Keratinocyte (primary cell): ENCODE measurements at places on chromosomes 6 and 20.
A peak's percentile ranks its signal among the peaks of the same experiment; 100 is the strongest.

DNA sequence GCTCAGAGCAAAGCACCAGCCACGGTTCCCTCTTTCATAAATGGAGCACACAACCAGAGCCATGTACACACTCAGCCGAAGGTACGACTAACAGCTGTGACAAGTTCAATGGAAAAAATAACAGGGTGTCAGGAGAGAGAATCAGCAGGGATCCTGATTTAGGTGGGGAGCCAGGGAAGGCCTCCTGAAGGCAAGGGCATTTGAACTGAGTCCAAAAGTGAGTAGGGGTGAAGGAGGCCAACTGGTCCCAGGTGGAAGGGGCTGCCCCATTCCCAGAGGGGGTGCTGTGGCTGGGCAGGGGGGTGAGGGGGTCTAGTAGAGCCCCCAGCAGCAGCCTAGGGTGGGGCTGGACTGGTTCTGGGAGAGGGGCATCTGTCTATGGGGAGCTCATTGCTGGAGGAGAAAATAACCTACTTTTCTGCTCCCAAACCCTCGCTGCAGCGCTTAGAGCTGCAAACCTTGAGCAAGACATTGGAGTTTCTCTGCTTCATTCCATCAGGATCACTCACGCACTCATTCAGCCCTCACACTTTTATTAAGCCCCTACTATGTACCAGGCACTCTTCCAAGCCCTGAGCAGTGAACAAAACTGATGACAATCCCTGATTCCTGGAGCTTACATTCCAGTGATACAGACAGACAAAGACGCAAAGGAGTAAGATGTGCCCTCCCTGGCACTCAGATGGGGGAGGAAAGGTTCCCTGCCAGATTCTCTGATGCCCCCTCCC is 113.5 kb downstream of the TOX2 start:
- DNase-seq: no peak

GRCh38 chr6:167568407-167569024 is 243.6 kb downstream of the TTLL2 start:
- DNase-seq: no peak

DNA sequence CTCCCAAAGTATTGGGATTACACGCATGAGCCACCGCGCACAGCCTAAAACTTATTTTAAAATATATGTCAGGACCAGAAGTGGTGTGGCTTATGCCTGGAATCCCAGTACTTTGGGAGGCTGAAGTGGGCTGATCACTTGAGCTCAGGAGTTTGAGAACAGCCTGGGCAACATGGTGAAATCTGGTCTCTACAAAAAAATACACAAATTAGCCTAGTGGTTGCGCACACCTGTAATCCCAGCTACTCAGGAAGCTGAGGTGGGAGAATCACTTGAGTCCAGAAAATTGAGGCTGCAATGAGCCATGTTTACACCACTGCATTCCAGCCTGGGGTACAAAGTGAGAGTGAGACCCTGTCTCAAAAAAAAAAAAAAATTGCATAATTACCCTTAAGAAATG is 13.7 kb downstream of the PXT1 start:
- DNase-seq: no peak

GRCh38 chr6:157716251-157716995 is 106.6 kb upstream of the SNX9 start:
- DNase-seq: no peak

GRCh38 chr20:62822788-62823651 is 6.2 kb downstream of the COL9A3 start:
- DNase-seq: no peak

- no peak for DNase-seq
These were observed 29.9 kb upstream of the MTRF1L start for GRCh38 chr6:153032255-153032882.

DNA sequence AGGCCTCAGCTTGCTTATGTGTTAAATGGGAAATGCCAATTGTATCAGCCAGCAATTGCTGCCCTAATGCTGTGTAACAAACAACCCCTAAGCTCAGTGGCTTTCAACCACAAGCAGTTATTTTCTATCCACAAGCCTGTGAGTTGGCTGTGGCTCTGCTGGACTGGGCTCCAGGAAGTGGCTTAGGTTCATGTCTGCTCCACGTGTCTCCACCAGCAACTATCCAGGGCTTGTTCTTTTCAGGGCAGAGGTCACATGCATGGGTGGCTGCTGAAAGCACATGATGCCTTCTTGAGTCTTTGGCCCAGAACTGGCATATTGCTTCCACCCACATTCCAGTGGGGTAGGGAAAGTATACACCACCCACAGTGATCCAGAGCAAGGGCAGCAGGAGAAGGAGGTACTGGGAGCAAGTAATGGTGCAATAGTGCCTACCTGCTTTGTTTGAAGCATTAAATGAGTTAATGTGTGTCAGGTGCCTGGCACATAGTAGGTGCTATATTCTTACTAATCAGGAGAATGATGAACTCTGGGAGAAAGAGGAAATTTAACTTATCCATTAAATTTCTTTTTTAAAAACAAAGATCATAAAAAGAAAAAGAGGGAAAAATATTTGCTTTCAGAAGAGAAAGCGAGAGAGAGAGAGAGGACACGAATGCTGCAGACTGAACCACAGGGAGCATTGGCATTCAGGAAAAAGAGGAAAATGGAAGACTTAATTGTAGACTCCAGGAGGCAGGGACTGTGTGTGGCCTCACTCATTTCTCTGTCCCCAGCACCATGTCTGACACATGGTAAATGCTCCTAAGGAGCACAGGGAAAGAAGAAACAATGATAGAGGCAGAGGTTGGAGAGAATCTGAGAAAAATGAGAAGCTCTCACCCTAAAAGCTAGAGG is 25.2 kb upstream of the RNF24 start:
- DNase-seq: no peak

DNA sequence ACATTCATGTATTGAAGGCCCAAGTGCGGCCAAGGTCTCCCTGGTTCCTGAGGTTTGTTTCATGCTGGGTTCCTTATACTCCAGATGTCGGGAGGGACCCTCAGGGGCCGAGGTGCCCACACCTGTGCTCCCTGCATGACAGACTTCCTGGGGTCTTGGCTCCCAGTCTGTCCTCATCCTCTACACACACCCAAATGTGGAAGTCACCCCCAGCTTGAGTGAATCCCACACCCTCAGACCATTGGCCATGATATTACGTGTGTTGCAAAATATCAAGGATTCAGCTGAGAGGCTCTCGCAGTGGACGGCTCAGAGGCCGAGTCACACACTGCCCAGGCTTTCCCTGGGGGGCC is 82.2 kb upstream of the DUSP22 start:
- DNase-seq: no peak

GRCh38 chr20:2890742-2891141 is 17.5 kb downstream of the PTPRA start:
- DNase-seq: no peak

DNA sequence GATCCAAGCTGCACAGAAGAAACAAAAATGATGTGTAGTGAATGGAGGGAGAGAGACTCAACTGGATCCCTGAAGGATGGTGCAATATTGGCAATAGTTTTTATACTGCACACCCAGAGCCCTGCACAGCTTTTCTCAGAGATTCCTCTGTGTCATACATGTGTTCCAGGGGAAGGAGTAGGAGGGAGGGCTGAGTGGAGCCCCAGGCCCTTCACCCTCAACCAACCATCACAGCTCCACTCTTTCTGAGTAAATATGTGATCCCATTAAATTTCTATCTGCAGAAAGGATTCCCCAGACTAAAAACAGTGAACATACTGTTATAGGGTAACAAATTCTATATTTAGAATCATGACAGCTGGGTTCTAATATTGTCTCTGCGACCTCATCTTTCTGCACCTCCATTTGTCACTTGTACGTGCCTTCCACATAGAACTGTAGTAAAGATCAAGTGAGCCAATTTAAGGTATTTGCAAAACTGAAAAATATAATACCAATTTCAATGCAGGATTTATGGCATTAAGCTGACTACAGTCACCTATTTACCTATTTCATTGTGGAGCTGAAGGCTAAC is 421.4 kb upstream of the NRSN1 start:
- DNase-seq: no peak

DNA sequence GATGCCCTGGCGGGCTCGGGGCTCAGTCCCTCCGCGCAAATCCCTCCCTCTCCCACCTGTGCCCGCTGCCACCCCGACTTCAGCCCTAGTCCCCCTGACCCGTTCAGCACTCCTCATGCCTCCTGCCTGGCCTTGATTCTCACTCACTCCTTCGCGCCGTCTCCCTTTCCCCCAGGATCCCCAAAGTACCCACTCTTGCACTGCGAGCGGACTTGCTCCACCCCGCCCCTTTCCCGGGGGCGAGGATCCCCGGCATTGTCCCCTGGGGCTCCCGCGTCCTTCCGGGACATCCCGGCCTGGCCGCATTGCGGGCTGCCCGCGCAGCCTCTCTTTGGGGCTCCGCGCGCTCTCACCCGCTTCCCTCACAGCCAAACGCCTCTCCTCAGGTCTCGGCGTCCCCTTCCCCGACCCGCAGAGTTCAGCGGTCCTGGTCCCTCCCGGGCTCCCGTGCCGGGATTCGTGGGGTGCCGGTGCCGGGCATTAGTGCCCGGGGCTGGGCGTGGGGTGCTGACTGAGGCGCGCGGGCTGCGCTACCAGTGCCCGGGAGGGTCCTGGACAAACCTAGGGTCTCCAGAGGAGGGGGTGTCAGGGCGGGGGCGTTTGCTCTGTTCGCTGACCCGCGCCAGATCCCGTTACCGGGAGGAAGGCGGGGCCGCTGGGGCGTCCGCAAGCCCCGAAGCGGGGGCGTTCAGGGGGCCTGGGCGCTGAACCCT is 45.5 kb upstream of the SUPT3H start:
- DNase-seq: no peak

GRCh38 chr6:82160255-82160990 is 87.1 kb downstream of the IBTK start:
- DNase-seq: no peak

- DNase-seq: no peak
These were observed 40.0 kb upstream of the CD2AP start for GRCh38 chr6:47437592-47437991.

- DNase-seq: peak; percentile 9
These were observed 5.8 kb downstream of the YTHDF1 start for GRCh38 chr20:63210011-63210605.

- DNase-seq: no peak
These were observed 83.4 kb downstream of the REV3L start for GRCh38 chr6:111399626-111400025.

DNA sequence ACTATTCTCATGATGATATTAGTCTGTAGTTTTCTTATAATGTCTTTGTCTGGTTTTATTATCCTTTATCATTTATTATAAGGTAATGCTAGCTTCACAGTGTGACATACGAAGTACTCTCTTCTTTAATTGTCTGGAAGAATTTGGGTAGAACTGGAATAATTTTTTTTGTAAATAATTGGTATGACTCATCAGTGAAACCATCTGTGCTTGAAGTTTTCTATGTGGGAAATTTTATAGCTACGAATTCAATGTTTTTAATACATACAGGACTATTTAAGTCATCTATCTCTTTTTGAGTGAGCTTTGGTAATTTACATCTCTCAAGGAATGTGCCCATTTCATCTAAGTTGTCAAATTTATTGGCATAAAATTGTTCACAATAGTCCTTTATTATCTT is 86.3 kb downstream of the SOD2 start:
- no peak for DNase-seq

DNA sequence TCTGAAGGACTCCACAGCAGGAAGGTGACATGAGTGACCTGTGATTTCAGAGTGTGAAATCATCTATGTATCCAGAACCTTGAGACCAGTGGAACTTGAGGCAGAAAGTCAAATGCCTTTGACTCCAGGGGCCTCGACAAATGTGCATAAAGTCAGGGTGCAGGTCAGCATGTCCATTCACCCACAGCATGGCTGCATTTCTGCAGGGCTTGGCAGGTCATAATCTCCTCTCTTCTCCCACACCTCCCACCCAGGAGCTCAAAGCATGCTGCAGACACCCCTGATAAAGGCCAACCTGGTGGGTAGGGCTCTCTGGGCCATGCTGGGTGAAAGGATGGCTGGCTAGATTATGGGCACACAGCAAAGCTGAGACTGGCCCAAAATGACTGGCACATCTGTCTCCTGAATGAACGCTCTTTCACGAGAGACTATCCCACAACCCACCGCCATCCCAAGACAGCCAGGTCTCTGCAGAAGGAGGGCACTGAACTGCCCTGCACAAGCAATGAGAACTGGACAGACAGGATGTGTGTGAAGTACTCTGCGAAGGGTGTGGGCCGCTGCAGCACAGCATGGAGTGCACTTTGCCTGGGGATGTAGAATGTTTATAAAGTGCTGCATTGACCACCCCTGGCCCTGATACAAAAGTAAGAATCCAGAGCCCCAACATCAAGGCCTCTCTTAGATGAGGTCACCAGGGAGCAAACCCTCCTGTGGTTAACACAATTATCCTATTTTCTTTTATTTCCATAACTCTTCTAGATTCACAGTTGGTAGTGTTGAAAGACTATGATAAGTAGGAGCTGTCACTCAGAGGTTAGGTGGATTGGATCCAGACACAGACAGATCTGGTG is 78.2 kb upstream of the NXT1 start:
- DNase-seq: no peak

DNA sequence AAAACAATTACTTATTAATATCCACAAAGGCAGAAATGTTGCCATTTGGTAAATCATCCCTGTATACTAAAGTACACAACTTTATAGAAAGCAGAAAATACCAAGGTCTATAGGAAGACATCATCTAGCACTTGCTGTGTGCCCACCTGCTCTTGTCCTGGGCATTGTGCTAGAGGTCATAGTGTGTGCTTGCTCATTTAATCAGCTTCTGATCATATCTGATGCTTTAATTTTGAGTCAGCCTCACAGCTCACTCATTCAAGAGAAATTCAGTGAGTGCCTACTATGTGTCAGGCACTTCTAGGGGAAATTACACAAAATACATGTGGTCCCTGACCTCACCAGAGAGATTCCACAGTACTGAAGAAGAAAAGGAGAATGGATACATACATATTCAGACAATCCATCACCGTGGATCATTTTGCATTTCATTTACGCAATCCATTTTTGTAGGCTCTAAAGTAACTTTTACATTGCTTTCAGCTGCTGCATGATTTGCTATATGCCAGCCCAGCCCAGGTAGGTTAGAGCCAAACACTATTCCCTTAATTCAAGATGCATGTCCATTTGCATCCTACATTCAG is 167.9 kb upstream of the MCHR2 start:
- DNase-seq: no peak

DNA sequence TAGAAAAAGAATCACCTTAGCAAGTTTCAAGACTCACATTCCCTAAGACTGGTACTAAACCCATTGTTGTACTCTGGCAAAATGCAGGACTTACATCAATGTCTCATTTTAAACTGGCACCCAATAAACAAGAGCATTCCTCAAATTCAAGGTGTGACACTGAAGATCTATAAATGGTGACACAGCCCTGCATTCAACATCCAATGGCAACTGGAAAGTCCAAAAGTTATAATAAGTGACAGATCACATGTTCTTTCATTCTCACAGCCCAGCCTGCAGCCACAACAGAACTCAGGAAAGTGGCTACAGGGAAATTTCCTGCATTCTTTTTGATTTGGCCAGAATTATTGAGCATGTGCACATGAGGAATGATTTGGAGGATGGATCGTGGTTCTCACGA is 57.5 kb downstream of the MBOAT1 start:
- no peak for DNase-seq
